ENCODE measurements at places on chromosomes 13 and 19.

DNA sequence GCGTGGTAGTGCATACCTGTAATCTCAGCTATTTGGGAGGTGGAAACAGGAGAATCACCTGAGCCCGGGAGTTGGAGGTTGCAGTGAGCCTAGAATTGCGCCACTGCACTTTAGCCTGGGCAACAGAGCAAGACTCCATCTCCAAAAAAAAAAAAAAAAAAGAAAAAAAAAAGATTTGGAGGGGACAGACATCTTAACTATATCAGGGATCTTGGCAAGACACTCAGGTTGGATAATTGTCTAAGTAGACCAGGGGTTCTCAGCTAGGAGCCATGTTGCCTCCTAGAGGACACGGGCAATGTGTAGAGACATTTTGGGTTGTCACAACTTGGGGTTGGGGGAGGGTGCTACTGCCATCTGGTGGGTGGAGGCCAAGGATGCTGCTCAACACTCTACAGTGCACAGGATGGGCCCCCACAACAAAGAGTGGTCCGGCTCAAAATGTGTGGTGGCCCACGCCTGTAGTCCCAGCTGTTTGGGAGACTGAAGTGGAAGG is 1.9 kb upstream of the ZNF580 start:
- no peak for DNase-seq

DNA sequence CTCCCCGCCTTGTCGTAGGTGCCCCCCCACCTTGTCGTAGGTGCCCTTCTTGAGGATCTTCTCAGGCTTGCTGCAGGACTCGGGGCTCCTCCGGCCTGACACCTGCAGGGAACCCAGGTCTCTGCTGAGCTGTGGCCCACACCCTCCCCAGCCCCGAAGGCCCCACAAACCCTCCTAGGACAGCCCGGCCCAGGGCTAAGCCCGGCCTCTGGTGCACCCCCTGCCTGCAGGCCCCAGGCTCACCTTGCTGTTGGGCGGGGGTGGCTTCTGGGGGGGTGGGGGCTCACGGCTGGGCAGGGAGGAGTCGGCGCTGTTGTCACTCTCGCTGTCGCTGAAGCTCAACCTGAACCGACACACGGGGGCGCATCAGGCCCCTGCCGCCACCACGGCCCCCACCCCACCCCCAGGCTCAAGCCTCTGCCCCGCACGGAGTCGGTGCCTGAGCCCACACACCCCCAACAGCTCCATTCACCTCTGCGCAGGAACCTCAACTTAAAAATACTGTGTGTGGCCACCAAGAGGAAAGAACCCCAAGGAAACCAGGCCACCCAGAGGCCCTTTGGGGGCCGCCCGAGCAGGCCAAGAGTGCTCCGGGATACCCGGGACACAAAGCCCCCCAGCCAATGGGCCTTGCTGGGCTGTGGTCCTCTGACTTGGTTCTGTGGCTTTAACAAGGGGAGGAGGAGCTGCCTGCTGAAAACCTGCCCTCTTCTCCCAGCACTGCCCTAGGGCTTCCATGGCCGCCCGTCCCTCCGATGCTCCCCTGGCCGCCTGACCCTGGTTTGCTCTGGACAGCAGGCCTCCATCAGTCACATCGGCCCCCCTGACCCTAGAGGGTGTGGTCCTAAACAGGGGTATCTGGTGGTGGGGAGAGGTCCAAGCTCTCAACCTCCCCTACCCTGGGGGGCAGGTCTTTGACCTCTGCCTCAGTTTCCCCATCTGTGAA is 65.8 kb downstream of the MLLT1 start:
- no peak for DNase-seq

- no peak for DNase-seq
Observed at GRCh38 chr13:94303644-94304174, 175.8 kb downstream of the DCT start.

- DNase-seq = no peak
Observed at GRCh38 chr19:38867171-38867780, 10.8 kb downstream of the RINL start.

- DNase-seq = peak; percentile 52
Observed at GRCh38 chr19:3606690-3607289, at the start of gene TBXA2R. Gene TBXA2R, minus strand, starts transcription at chr19:3606875. Its CDS starts 6,241 bp downstream, at chr19:3600634.

GRCh38 chr19:51143486-51143885 is 1.4 kb downstream of the SIGLEC7 start:
- DNase-seq = no peak

- peak; percentile 63 for DNase-seq
Observed at GRCh38 chr19:40806423-40807146, 7.6 kb downstream of the EGLN2 start.

- no peak for DNase-seq
Observed at GRCh38 chr13:41587490-41587889, 130.1 kb downstream of the RGCC start.

GRCh38 chr13:66189986-66190385 is 1040.2 kb downstream of the PCDH9 start:
- DNase-seq = no peak

DNA sequence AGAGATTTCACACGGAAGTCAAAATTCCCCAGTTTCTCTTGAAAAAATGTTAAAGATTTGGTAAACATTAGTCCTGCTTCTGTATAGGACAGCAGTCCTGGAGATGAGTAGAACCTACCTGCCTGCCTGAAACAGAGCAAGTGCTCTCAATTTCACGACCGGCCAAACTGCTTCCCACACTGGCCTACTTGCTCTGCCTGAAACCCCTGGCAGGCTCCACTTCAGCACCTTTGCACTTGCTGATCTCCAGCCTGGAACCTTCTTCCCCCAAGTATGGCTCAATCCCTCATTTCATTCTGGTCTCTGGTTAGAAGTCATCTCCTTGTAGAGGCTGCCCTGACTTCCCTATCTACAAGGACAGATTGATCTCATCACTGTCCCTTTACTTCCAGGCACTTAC is 271.4 kb downstream of the DLEU7 start:
- no peak for DNase-seq

DNA sequence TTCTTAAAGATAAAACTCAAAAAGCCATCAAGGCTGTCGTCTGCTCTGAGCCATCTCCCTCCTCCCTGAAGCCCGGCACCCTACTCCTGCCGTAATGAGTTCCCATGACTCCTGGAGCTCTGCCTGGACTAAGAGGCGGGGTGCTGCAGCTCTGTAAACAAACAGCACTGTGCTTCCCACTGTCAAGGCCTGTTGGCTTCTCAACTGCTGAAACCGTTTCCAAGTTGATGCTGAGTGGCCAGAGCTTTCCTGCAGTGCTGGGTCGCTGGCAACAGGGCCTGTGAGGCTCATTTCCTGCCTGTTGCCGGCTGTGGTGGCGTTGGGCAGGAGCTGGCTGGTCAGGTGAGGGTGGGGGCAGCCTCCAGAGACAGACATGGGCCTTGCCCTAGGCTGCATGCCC is 26.7 kb upstream of the ISYNA1 start:
- DNase-seq = no peak

DNA sequence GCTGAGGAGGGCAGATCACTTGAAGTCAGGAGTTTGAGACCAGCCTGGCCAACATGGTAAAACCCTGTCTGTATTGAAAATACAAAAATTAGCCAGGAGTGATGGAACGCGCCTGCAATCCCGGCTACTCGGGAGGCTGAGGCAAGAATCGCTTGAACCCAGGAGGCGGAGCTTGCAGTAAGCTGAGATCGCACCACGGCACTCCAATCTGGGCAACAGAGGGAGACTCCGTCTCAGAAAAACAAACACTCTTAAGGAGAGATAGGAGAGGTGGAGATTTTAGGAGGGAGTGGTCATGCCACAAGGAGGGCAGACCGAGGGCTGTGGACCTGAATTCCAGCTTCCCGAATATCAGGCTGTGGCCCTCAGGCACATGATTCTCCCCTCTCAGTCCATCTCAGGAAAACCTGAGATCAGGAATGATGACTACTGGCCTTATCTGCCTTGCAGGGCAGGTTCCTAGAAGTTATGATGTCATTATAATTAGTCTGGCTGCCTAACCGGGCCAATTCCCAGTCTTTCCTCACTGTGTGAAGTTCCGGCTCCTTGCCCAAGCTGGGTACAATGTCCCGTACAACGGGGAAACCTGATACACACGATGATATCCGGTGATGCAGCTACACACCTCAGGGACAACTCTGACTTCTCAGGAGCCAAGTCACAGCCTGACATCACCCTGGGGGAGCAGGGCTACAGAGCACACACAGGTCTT is 2.5 kb downstream of the SLC35E1 start:
- DNase-seq = no peak

- DNase-seq = no peak
Observed at GRCh38 chr13:44906230-44906629, 83.0 kb downstream of the NUFIP1 start.

- no peak for DNase-seq
Observed at GRCh38 chr13:71291842-71292146, 575.2 kb downstream of the DACH1 start.

DNA sequence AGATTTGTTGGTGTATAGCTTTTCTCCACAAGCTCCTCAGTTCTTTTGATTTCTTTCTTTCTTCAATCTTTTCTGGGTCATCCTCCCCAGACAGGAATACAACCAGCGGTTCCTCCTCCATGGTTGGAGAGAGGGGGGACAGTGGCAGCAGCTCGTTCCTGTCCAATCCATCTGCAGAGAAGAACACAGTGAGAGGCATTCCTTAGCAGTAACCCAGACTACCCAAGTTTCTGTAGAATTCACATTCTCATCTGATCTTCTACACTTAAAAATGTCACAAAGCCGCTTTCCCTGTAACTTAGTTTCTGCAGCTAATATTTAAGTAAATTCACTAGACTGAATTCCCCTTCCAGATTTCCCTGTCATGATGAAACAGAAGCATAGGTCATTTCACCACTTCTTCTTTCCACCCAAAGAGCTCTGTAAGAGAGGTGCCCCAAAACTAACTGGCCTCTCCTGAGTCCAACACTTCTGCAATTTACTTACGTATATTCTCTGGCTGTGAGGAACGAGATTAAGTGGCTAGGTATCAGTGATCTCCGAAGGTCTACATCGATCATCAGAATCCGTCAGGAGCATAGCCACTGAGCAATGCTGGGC is 171.9 kb downstream of the TBC1D4 start:
- no peak for DNase-seq

DNA sequence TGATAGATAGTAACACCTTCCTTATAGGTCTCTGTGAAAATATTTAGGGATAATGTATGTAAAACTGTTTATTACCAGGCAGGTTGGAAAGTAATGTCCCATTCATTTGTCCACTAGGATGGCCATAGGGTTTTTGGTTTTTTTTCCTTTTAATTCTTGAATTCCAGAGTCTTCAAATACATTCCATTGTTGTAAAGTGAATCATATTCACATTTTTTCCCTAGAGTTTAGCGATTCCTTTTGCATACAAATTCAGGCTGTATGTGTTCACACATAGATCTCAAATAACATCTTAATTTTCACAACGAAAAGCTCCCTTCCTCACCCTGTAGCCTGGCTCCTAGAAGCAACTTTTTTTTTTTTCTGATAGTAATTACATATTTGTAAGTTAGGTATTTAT is 1.8 kb upstream of the ZNF557 start:
- no peak for DNase-seq

DNA sequence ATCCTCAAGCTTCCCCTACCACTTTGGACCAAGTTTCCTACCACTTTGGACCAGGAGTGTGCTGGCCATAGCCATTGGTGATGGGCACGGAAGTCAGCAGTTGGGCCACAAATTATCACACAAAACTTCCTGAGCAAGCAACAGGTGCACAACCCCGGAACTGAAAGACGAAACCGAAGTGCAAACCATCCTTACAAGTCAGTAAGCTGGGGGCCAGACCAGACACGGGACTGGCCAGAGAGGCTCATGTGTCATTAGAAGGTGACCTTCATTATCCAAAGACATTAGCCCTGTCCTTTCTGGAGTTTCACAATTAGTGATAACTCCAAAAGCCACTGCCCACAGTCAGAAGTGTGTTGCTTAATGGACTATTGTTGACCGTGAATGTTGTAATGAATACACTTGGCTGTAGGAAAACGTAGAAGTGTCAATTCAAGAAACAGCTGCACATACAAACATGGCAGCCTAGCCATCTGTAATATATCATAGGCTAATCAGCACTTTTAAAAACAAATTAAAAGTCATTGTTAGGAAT is 244.1 kb upstream of the IRS2 start:
- DNase-seq = no peak

GRCh38 chr13:22880741-22881720 is 299.7 kb upstream of the SGCG start:
- no peak for DNase-seq

DNA sequence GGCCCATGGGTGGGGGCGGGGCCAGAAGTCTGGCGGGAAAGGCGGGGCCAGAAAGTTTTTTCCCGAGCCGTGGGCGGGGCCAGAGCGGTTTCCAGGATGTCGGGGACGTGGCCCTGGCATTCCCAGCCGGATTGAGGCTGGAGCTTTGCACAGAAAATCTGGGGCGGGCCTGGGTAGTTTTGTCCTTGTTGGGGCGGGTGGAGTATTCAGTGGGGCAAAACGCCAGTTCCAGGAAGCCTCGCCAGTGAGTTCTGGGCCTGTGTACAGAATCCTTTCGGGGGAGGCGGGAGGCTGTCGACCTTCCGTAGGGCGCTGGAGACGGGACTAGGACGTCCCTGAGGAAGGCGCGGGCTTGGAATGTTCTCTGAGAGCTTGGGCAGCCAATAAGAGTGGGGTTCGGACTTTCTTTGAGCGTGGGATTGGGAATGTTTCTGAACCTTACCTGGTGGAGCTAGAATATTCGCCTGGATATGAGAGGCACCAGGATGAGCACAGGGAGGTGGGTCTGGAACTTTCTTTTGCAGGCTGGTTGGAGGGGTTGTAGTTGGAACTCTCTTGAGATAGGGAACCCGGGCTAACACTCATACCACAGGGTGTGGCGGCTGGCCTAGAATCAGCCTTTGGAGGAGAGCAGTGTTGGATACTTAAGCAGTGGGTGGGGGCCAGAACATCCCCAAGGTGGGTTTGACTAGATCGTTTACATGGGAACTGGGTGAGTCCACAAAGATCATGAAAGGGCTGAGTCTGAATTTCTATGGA is 1.3 kb downstream of the CCDC9 start:
- DNase-seq = no peak

DNA sequence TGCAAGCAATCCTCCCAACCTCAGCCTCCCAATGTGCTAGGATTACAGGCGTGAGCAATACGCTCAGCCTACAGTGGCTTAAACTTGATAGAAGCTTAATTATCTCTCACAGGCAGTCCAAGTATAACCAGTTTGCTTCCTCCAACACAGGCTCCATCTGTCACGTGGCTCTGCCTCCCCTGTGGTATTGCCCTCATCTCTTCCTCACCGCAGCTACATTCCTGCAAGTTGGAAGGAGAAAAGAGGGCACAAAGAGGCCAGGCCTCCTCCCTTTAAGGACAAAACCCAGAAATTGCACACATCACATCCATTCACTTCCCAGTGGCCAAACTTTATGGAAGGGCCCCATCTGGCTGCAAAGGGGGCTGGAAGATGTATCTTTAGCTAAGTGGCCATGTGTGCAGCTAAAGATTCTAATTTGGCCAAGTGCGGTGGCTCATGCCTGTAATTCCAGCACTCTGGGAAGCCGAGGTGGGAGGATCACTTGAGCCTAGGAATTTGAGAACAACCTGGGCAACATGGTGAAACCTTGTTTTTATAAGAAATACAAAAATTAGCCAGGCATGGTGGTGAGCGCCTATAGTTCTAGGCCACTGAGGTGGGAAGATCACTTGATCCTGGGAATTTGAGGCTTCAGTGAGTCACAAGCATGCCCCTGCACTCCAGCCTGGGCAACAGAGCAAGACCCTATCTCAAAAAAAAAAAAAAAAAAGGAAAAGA is 3.1 kb upstream of the SDHAF1 start:
- no peak for DNase-seq
